CD4-positive, alpha-beta memory T cell (primary cell): ENCODE measurements at places on chromosomes 13 and 19. TPM values are rescaled to one million over a fixed set of nuclear protein-coding genes. Genes with fewer than 3 reads are reported as not detected.

The TEAD2 gene
- total RNA-seq, result not detected

DNA sequence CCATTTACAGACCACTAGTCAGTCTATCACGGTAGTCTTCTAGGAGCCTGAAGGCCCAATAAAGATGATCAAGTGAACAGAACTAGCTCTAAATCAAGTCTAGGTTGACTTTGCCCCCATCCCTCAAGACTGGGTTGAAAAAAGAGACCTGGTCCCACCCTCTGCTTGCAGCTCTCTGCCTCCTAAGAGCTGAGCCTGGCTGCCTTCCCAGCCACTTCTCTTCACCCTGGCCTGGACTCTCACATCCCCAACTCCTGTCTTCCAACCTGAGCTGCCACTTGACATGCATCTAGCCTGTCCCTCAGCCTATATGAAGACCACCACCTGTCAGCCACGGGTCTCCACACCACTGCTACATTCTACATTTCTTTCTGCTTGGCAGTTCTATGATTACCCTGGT, 99.6 kb downstream of the FOXO1 start:
- no peak for DNase-seq

- DNase-seq, result no peak
Observed at GRCh38 chr13:95636853-95637252, 7.7 kb downstream of the DZIP1 start.

- no peak for DNase-seq
Observed at GRCh38 chr19:17090583-17090982, 15.0 kb downstream of the MYO9B start.

The DOHH gene
- total RNA-seq, result 8.3 TPM

DNA sequence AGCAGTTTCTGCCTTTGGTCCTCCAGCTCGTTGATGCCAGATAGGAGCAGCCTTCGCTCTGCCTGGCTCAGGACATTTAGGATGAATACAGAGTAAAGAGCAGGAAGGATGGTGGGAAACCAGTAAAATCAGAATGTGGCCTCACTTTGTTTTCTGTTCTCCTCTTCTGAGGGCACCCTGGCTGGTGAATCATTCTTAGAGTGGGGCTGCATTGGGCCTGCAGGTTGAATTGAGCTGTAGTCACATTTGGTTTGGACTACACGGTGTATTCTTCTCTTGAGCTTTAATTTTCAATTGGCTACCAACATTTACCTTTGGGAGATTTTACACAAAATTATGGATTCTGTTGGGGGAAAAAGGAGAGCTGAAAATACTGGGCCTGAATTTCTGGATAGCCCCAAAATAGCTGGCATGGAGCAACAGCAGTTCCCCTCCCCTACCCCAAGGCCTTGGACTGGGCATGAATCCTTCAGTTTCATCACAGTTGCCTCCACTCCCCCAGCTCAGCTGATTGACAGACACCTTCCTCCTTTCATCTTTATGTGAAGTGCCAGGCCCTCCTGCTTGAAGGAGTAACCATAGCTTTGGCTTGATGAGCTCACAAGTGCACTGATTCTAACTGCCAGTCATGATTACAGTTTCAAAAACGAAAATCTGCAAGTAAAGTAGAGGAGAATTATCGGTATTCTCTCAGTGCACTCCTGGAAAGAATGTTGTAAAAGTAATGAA, 24.3 kb downstream of the ERCC5 start:
- no peak for DNase-seq

DNA sequence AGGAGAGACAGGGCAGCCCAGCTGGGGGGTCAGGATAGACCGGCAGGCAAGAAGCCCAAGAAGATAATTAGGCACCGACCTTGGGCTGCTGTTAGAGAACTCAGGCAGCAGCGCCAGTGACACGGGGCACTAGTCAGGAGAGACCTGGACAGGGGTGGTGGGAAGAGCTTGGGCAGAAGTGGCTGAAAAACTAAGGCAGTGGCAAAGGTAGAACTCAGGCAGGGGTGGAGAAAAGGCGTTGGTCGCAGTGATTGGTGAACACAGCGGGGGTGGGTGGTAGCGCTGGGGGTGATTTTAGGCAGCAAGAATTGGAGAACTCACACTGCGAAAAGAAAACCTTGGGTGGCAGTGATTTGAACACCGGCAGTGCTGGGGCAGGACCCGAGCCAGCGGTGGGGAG, 4.3 kb downstream of the CCER2 start:
- no peak for DNase-seq

The ZNF468 gene
- 25.7 TPM for total RNA-seq

DNA sequence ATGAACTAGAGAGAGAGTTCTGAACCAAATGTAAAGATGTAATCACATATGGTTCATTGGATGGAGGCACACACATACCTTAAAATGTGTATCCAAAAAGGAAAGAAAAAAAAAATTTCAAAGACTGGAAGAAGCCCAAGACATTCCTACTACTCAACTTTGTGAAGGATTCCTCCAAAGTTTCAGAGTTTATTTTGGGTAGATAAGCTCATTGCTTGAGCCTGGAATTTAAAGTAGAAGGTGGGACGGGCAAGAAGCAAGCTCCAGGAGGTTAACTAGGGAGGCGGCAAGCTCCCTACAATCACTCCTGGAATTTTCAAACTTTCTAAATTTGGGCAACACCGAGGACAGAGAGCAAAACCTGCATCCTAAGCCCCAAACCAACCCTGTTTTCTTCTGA, 1.9 kb downstream of the TSHZ3 start:
- DNase-seq, result no peak

The SMIM17 gene
- total RNA-seq, result not detected

GRCh38 chr19:1590641-1591397, 1.8 kb downstream of the MBD3 start:
- DNase-seq, result peak; percentile 22

The ITM2B gene
- total RNA-seq, result 653 TPM

GRCh38 chr13:40186041-40186440, 480.4 kb downstream of the FOXO1 start:
- no peak for DNase-seq

DNA sequence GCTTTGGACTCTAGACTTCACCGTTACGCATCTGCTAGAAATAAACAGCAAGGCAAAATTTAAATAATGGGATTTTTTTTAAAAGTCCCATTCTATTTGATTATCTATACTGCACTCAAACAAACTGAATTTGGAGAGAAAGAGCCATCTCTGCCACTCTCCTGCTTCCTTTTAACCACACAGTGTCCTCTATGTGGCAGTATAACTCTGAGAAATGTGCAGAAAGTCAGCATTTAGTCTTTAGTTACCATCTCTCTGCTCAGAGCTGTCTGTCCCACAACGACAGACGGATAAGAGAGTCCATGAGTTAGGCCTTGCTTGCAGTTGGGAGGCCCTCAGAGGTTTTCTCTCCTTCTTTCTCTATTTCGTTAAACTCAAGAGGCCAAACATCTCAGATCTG, 21.2 kb downstream of the CCNA1 start:
- no peak for DNase-seq

The KLHL1 gene
- not detected for total RNA-seq

The COX6B2 gene
- 0.38 TPM for total RNA-seq

The CPT1C gene
- total RNA-seq, result 0.64 TPM

DNA sequence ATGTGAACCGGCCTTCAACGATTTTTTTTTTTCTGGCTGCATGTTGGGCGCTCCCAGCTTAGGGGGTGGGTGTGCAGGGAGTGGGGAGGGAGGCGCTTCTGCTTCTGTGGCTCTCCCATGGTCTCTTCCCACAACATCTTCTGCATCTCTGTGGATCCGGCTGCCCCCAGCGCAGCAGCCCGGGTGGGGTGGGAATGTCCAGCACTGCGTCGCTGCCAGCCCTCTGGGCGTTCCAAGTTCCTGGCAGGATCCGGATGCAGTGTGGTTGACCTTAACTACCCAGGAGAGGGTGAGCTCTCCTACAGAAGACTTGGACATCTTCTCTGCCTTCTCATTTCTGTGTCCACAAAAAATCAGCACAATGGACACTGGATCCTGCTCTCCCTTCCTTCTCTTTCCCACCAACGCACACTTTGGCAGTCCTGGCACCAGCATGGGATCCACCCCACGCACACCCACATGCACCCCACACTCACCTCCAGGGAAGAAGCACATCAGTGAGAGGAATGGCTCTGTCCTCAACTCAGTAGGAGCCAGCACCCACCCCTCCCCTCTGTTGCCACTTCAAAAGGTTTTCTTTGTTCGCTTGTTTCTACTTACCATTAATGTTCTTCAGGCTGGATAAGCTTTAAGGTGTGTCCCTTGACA, 177.3 kb downstream of the COL4A1 start:
- DNase-seq, result no peak

The ASPDH gene
- total RNA-seq, result not detected

The KLF1 gene
- not detected for total RNA-seq

The SERPINE3 gene
- not detected for total RNA-seq

The TRAPPC5 gene
- 60.7 TPM for total RNA-seq

The ZNF723 gene
- not detected for total RNA-seq

- no peak for DNase-seq
Observed at GRCh38 chr13:23824371-23824770, 64.8 kb downstream of the MIPEP start.

- no peak for DNase-seq
Observed at GRCh38 chr13:105135852-105136615, 1399.4 kb downstream of the EFNB2 start.

The C13orf42 gene
- total RNA-seq, result not detected

The ATXN8OS gene
- not detected for total RNA-seq

DNA sequence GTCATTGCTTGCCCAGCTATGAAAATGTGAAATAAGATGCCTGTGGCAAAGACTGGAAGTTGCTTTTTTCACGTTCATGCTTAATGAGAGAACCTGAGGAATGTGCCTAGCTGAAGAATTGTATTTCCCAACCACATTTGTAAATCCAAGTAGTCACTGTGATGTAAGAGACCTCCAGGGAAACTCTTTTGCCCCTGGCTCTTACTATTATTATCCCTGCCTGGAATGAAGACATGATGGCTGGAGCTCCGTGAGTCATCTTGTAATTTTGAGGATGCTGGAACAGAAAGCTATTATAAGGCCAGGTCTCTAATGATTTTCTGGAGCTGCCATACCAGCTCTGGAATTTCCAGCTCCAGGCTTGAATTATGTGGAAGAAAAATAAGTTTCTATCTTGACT, 894.3 kb downstream of the DIAPH3 start:
- DNase-seq, result no peak

- DNase-seq, result no peak
Observed at GRCh38 chr13:102805680-102806079, 6.8 kb downstream of the BIVM start.

DNA sequence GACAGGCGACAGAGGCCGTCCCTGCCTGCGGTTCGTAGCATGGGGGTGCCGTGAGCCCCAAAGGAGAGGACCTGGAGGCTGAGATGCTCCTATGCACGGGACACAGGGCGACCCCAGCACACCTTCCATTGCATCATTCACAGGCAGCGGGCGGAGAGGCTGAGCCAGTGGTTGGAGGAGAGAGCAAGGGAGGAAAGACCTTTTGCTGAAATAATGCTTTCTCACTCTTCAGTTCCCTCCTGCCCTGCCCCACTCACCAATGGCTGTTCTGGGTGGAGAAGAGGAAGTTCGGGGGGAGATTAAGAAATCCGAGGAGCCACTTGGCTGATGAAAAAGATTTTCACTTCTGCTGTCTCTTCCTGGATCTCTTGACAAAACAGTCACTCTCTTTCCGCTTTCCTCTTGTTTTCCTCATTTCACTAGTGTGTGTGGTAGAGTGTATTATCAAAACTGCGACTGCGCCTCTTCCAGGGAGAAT, at the start of gene NLRP12:
NLRP12 (minus strand) TSS at position 181 of the 478 bp plus-strand sequence; CDS start at position 41, 140 bp downstream.
- DNase-seq, result no peak

DNA sequence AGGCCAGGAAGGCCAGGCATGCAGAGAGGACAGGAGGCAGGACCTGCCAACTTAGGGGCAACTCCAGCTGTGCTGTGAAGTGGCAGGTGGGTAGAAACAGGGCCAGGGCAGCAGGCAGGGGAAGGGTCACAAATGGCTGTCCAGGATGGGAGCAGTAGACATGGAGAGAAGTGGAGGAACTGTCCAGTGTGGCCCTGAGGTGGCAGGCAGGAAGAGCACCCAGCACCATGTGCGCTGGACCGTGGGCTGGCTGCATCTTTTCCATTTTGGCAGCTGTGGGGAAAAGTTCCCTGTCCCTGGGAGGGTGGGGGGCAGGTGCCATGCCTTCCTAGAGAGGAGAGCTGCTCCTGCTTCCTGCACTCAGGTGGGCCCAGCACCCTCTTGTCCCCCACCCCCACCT, 13.8 kb downstream of the DEDD2 start:
- DNase-seq, result no peak

The PEAK3 gene
- not detected for total RNA-seq

DNA sequence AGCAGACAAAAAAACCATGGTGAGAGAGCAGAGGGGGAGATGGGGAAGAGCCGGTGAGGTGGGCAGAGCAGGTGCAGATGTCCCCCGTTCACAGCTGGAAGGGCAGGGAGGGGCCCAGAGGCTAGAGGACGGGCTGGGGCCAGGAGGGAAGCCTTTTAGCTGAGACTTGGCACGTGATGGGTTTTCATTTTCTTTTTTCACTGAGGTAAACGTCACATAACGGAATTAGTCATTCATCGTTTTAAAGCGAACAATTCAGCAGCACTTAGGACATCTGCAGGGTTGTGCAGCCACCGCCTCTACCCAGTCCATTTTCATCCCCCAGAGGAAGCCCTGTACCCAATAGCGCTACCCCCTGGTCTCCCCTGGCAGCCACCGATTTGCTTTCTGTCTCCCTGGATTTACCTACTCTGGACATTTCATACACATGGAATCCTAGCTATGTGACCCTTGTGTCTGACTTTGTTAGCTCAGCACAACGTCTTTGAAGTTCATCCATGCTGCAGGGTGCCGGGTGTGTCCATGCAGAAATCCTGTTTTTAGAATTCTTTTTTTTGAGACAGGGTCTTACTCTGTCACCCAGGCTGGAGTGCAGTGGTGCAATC, 16.0 kb upstream of the EMC10 start:
- DNase-seq, result no peak

The LINGO3 gene
- 0.73 TPM for total RNA-seq

The OVOL3 gene
- total RNA-seq, result not detected

The LAIR1 gene
- total RNA-seq, result 57.6 TPM

The CYP2S1 gene
- total RNA-seq, result 0.28 TPM
